ENCODE measurements at places on chromosomes 7 and 10.

DNA sequence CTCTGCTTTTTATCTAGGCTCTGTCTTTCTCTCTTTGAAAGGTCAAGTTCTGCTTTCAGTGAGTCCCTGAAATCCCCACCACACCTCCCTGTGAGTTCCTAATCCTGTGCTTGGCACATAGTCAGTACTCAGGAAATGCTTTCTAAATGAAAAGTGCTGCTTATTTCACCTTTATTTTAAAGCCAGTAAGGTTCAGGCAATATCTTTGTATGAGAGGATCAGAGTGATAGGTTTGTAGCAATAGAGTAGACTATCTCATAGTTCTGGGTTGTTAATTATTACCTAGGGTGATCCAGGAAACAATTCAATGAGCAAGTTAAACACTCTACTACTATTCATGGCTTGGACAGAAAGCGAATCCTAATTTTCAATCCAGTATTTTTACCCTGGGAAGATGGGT, 7.4 kb upstream of the LAMB1 start:
- H3K36me3 ChIP-seq, result no peaks in the 10 kb centered on the region
- no peak overlapping the region for H3K4me3 ChIP-seq
- no peak for DNase-seq
- H3K27me3 ChIP-seq, result no peaks in the 10 kb centered on the region
- no peaks in the 10 kb centered on the region for H3K4me1 ChIP-seq

DNA sequence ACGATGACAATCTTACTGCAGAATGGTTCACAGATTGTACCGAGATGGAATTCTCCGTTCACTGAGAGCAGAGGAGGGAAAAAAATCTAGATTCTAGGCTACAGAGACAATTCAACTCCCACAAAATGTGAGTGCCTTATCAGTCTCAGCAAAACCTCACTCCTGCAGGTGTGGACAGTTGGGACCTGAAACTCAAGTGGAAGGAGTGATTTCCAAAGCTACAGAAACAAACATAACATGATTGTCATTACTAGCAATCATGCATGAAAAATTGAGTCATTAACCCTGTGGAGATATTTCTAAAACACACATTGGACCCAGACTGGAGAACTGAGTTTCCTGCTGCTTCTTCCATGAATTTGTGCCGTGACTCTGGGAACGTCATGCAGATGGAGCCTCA, 70.3 kb downstream of the CALML3 start:
- no peaks in the 10 kb centered on the region for H3K36me3 ChIP-seq
- no peaks in the 10 kb centered on the region for H3K27me3 ChIP-seq
- H3K4me1 ChIP-seq, result peaks cover 4% of the 10 kb centered on the region
- H3K4me3 ChIP-seq, result no peak overlapping the region
- no peak for DNase-seq

DNA sequence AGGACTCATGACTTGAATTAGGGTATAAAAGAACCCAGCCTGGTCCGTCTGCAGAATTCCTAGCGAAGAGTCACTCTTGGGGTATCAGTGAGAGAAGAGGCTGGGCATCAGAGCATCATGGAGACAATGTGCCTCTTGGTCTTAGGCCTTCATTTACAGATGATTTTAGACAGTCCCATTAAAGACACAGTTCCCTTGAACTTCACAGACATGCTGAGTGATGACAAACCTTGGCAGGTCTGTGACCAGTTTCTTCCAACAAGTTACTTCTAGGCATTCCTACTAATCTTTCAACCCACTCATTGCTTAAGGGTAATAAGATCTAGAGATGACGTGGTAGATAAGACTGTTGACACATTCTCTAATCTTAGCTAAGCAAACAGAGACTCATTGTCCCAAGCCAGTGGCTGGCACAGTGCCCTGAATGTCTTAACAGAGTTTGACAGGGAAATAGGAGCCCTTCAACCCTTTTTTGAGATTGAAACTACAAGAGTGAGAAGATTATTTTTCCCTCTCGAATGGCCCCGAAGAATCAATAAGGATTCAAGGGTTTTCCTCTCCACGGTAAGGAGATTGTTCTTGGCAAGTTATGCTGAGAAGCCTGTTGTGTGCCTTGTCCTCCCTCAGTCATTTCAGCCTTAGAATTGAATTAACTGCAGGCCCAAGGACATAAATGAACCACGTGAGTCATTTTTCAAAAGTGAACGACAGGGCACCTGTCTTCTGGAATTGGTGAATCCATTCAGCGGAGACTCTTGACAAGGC, 281.1 kb downstream of the CCDC3 start:
- H3K27me3 ChIP-seq, result no peaks in the 10 kb centered on the region
- H3K36me3 ChIP-seq, result no peaks in the 10 kb centered on the region
- H3K27ac ChIP-seq, result peak overlapping the region; percentile 78
- peaks cover 32% of the 10 kb centered on the region for H3K4me1 ChIP-seq
- peak overlapping the region; percentile 23 for H3K4me3 ChIP-seq
- DNase-seq, result peak; percentile 95

GRCh38 chr7:122628651-122629411, 70.1 kb downstream of the RNF133 start:
- H3K36me3 ChIP-seq, result no peaks in the 10 kb centered on the region
- no peak overlapping the region for H3K27ac ChIP-seq
- H3K4me3 ChIP-seq, result no peak overlapping the region
- no peaks in the 10 kb centered on the region for H3K27me3 ChIP-seq
- H3K4me1 ChIP-seq, result no peaks in the 10 kb centered on the region

DNA sequence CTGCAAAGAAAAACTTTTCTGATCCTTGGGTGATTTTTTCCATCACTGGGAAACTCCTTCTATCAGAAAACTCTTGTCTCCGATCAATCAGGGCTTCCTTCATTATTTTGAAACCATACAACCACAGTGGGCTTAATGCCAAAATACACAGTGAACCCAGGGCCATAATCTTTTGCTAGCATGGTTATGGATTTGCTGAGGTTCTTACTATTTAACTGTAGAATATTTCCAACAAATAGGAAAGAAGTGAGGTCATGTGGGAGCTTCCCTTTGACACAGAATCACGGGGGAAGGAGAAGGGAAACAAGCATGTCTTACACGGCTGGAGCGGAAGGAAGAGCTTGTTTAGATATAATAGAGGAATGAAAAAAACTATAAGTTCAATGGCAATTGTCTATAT, 1241.7 kb downstream of the REEP3 start:
- no peak overlapping the region for H3K27ac ChIP-seq
- H3K36me3 ChIP-seq, result no peaks in the 10 kb centered on the region
- no peak for DNase-seq
- no peaks in the 10 kb centered on the region for H3K4me1 ChIP-seq
- no peaks in the 10 kb centered on the region for H3K27me3 ChIP-seq
- no peak overlapping the region for H3K4me3 ChIP-seq

DNA sequence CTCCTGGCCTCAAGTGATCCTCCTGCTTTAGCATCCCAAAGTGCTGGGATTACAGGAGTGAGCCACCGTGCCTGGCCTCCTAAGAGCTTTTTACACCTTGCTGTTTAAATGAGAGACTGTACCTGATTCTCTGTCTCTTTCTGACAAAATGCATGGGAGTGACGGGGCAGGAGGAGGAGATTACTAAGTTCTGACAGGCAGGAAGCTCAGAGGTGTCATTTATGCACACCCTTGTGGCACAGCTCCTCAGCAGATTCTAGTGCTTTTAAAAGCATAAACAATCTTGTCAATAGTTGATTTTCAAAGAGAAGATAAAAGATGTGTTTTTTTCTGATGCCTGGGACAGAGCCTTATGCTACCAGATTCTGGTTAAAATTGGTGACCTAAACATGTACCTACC, 39.7 kb upstream of the STEAP4 start:
- no peaks in the 10 kb centered on the region for H3K27me3 ChIP-seq
- no peaks in the 10 kb centered on the region for H3K4me1 ChIP-seq
- no peak for DNase-seq
- no peak overlapping the region for H3K4me3 ChIP-seq
- no peak overlapping the region for H3K27ac ChIP-seq

- no peaks in the 10 kb centered on the region for H3K4me1 ChIP-seq
- no peak overlapping the region for H3K27ac ChIP-seq
- no peak for DNase-seq
Measured at GRCh38 chr7:82078807-82079206, 309.0 kb upstream of the HGF start.

DNA sequence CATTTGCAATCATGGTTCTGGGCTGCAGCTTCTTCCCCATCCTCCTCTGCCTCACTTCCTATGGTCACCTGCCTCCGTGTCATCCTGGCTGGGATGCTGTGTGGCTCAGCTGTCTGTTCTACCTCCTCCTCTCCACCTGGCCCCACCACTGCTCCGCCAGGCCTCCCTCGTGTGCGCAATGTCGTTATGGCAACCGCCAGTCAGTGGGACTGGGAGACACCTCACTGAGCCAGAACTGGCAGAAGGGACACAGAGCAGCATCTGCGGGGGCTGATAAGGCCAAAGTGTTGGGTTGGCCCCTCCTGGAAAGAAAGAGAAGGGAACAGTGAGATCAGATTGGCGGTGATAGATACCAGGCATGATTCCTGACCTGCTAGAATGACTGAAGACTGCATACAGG, 527.5 kb downstream of the INHBA start:
- H3K4me3 ChIP-seq, result no peak overlapping the region
- no peak overlapping the region for H3K27ac ChIP-seq
- DNase-seq, result no peak
- no peaks in the 10 kb centered on the region for H3K27me3 ChIP-seq
- H3K36me3 ChIP-seq, result no peaks in the 10 kb centered on the region

DNA sequence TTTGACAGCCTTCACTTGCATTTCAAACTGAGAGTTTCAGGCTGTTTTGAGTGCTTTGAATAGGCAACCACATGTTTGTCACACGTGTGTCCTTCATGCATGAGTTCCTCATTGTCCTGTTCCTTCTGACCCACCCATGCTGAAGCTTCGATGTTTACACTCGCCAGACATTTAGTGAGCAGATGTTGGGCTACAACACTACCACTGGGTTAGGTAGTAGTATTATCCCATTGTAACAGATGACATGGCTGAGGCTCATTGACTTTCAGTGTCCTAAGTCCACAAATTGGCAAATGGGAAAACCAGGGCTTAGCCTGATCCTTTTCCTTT, 456.1 kb downstream of the PHTF2 start:
- H3K27ac ChIP-seq, result no peak overlapping the region
- no peak for DNase-seq
- no peaks in the 10 kb centered on the region for H3K27me3 ChIP-seq
- H3K4me1 ChIP-seq, result no peaks in the 10 kb centered on the region
- H3K36me3 ChIP-seq, result no peaks in the 10 kb centered on the region

DNA sequence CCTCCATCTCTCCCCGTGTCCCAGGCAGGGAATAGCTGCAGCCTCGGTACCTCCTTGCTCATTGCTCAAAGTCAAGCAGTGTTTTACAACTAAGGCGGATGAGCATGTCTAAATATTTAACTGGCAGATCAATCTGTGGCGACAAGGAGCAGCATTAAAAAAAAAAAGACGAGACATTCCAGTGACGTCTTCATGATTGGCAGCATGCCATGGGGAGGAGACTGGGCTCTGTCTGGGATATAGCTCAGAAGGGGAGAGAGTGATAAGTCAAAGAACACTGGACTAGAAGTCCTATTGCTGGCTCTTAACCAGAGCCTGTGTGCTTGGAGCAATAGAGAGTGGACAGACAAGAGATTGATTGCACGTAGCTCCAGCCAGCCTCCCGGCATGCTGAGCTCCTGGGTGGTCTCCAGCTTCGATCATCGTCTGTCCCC, 287.5 kb upstream of the PODXL start:
- no peaks in the 10 kb centered on the region for H3K36me3 ChIP-seq
- H3K4me3 ChIP-seq, result no peak overlapping the region
- no peaks in the 10 kb centered on the region for H3K4me1 ChIP-seq
- H3K27ac ChIP-seq, result no peak overlapping the region
- H3K27me3 ChIP-seq, result no peaks in the 10 kb centered on the region

DNA sequence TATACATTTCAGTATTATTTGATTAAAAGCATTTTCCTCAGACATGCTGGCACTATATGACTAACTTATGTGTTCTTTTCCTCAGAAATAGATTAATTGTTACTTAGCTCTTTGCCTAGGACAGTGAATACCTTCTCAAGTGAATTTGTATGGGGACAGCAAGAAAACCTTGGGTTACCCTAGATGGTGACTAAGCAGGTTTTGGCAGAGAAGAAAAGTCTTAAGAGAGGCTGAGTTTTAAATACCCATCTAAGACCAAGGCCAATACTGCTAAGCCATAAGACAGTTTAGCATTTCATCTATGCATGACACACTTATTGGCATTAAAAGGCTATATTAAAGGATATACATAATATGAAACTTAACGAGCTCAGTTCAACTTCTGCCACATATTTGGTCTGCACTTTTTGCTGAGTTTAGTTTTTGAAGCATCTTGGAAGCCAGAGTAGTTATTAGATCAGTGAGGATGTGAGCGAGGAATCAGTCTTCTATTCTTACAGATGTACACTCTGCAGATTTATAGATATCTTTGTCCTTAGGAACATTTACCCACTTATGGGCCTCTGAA, 54.6 kb upstream of the FAM3C start:
- H3K36me3 ChIP-seq, result no peaks in the 10 kb centered on the region
- no peaks in the 10 kb centered on the region for H3K4me1 ChIP-seq
- no peaks in the 10 kb centered on the region for H3K27me3 ChIP-seq
- no peak overlapping the region for H3K4me3 ChIP-seq
- H3K27ac ChIP-seq, result no peak overlapping the region
- no peak for DNase-seq

- no peak for DNase-seq
- H3K4me3 ChIP-seq, result no peak overlapping the region
- H3K27ac ChIP-seq, result no peak overlapping the region
- no peaks in the 10 kb centered on the region for H3K27me3 ChIP-seq
- peaks cover 9% of the 10 kb centered on the region for H3K4me1 ChIP-seq
- no peaks in the 10 kb centered on the region for H3K36me3 ChIP-seq
Measured at GRCh38 chr7:71443191-71443530, 311.2 kb downstream of the GALNT17 start.

DNA sequence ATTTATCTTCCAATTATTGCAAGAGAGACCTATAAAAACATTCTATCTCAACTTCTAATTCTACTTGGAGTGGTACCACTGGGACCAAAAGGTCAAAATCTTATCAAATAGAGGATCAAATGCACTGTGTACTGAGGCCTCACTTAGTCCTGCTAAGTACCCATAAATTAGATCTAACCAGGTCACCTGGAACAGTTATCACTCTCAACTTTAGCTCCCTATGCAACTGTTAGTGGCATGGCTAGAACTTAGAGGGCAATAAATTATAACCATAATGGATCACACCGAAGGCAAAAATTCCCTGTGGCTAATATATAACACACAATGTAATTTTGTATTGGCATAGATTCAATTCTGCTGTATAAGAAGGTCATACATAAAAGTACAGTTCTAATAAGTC, 428.9 kb downstream of the PCDH15 start:
- H3K27me3 ChIP-seq, result no peaks in the 10 kb centered on the region
- H3K4me1 ChIP-seq, result no peaks in the 10 kb centered on the region
- DNase-seq, result no peak

GRCh38 chr7:111126987-111127386, 36.1 kb downstream of the LRRN3 start:
- no peaks in the 10 kb centered on the region for H3K27me3 ChIP-seq
- H3K27ac ChIP-seq, result no peak overlapping the region
- no peak overlapping the region for H3K4me3 ChIP-seq
- DNase-seq, result no peak

DNA sequence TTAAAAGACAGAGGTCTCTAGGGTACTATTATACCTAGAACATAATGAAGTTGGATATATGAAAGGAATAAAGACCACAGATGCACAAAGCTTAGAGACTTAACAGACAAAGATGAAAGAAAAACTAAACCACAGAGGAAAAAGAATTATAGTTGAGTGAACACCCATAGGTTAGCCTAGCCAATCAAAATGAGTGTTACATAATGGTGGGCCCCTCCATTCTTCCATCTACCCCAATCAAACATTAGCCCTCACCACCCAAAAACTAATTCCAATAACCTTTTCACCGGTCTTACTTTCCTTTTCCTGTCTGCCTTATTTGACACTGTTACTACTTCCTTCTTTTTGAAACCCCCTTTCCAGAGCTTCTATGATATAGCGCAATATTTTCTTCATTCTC, 130.1 kb downstream of the ELMO1 start:
- no peaks in the 10 kb centered on the region for H3K27me3 ChIP-seq
- no peaks in the 10 kb centered on the region for H3K36me3 ChIP-seq
- no peak overlapping the region for H3K27ac ChIP-seq
- DNase-seq, result no peak
- H3K4me3 ChIP-seq, result no peak overlapping the region
- H3K4me1 ChIP-seq, result no peaks in the 10 kb centered on the region
